ENCODE measurements at places on chromosomes 16 and 17. TPM values are rescaled to one million over a fixed set of nuclear protein-coding genes. Genes with fewer than 3 reads are reported as not detected.

Gene EFCAB5
- 1.2 TPM for total RNA-seq

Gene SEPTIN12
- not detected for total RNA-seq

Gene MAP1LC3B
- 61.7 TPM for total RNA-seq

Gene DOC2A
- 2.4 TPM for total RNA-seq

Gene MRPL38
- total RNA-seq = 78.5 TPM

Gene PLA2G10
- not detected for total RNA-seq

All from spleen (tissue), 13 donors.